ENCODE measurements at places on chromosomes 4 and X. TPM values are rescaled to one million over a fixed set of nuclear protein-coding genes. Genes with fewer than 3 reads are reported as not detected.

Gene OTUD6A
- not detected for total RNA-seq

GRCh38 chr4:101126059-101126458 lies 221.3 kb downstream of the PPP3CA start:
- no peak for DNase-seq

GRCh38 chr4:162841753-162842152 lies 324.9 kb downstream of the NAF1 start:
- DNase-seq = no peak

- no peak for DNase-seq
These were observed 10.0 kb upstream of the HS6ST2 start for GRCh38 chrX:132968296-132968949.

DNA sequence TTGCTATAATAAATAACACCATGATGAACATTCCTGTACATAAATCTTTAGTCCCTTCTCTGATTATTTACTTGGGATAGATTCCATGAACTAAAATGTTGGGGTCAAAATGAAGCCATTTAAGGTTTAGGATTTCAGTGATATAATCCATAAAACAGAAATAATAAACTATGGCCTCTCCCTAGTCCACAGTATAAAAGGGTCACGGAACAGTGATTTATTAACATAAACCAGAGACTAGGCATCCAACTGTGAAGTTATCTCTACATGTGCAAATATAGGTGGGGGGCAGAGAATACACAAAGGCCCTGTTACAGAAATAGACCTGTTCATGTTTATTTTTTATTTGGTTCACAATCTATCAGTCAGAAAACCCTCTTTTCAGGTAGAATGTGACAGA lies 499.1 kb upstream of the SLIT2 start:
- DNase-seq = no peak

Data from hematopoietic multipotent progenitor cell (in vitro differentiated cells).